Activated naive CD8-positive, alpha-beta T cell treated with anti-CD3 and anti-CD28 coated beads, Interleukin-2, amount 50 U/mL, for 16 hours (primary cell): ENCODE measurements at places on chromosomes 11 and 22.

- no peak for DNase-seq
Observed at GRCh38 chr22:35065796-35066218, at the start of gene ISX. ISX (plus strand) TSS chr22:35066158; CDS start chr22:35067088, 930 bp downstream.

DNA sequence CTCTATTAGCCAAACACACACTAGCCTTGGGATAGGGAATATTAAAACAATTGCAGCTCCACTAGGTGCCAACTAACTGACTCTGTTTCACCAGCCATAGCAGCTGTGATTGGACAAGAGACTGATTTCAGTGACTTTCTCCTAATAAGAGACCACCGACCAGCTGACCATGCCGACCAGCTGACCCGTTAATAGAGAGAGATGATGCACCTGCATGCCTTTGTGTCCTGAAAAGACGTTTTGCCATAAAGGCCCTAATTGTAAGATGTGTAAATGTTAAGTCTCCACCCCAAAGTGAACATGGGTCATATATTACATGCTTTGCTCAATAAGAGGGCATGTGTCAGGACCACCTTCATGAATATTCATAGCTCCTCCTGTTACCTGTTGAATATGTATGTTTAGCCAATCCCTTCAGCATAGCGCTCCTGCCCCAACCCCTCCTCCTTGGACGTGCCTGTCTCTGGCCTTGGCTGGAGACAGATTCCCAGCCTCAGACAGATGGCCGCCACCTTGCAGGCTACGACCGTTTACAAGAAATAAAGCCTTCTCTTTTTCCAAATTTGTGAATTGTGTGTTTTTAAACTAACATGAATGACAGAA lies 1.3 kb upstream of the NADSYN1 start:
- no peak for DNase-seq

GRCh38 chr22:36759481-36760159 lies 16.3 kb downstream of the IFT27 start:
- DNase-seq = no peak

DNA sequence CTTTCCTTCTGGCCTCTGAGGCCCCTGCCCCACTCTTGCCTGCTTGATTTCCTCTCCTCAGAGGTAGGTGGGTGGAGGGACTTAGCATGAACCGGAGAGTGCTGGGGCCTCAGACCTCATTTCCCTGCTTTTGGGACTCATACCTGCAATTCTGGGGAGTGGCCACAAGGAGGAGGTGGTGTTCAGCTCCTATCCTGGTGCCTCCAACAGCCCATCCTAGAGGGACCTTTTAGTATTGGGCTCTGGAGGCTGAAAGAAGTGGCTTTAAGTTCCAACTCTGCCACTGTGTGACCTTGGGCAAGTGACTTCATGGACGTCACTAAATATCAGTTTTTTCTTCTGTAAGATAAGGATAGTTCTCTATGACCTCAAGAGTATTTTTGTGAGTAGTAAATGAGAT lies 98.6 kb downstream of the KIAA1671 start:
- no peak for DNase-seq

DNA sequence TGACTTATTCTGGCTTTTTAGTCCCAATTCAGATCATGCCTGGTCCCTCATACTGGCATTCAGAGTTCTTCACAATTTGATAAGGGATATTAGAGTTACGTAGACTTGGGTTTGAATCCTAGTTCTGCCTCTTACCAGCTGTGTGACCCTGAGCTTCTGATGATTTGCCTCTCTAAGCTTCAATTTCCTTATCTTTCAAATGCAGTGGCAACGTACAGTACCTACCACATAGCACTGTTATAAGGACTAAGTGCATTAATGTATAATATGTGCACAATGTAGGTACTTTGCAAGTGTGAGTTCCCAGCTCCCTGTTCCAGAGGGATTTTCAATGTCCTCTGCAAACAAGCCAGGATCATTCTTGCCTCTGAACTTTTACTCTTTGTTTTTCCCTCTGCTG lies 7.3 kb downstream of the RHOG start:
- DNase-seq = no peak

GRCh38 chr22:26086359-26086758 lies 82.9 kb upstream of the SEZ6L start:
- DNase-seq = no peak

DNA sequence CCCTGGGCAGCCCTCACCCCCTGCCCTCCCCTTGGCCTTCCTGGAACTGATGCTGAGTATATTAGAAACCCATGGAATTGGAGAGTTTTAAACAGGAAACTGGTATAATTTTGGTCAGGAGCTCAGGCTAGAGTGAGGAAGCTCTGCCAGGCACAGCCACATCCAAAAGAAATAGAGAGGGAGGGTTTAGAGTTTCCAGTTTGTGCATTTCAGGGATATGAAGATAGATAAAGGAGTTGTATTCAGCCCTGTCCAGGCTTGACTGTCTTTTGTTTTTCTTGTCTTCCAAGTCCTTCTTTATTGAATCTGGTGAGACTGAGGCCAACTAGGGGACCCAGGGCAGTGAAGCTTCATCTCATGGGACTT lies 71.8 kb downstream of the TSPAN18 start:
- DNase-seq = no peak

GRCh38 chr11:111833524-111833923 lies 37.9 kb downstream of the ALG9 start:
- no peak for DNase-seq

DNA sequence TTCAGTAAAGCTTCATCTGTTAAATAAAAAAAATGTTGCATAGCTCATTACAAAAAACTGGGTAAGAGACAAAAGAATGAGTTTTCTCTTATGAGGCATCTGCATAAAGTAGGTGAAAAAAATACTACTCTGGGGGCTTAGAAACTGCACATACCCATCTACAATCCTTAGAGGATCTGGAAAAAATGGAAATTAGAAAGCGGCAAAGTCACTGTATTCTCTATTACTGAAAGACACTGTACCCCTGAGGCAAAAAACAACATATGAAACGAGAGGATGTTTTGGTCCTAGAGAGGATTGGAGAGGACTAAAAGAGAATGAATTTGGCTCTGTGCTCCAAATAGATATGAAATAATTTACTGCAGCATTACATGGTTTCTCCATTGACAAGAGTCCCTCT lies 206.7 kb upstream of the PITPNB start:
- DNase-seq = no peak

GRCh38 chr22:31585161-31585859 lies 76.7 kb downstream of the PISD start:
- no peak for DNase-seq

DNA sequence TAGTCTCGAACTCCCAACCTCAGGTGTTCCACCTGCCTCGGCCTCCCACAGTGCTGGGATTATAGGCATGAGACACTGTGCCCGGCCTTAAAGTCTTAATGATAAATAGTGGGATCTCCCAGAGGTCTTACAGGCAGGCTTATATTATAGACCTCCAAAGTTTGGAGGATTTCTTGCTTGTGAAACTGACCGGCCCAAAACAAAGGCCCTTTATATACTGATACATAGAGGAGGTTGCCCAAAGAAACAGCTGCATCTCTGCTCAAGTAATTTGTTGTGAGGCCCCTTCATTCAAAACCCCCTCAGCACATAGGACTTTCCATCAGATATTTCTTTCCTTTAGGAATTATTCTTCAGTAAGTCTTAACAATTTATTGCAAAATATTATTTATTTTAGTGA lies 27.4 kb upstream of the RDX start:
- no peak for DNase-seq

DNA sequence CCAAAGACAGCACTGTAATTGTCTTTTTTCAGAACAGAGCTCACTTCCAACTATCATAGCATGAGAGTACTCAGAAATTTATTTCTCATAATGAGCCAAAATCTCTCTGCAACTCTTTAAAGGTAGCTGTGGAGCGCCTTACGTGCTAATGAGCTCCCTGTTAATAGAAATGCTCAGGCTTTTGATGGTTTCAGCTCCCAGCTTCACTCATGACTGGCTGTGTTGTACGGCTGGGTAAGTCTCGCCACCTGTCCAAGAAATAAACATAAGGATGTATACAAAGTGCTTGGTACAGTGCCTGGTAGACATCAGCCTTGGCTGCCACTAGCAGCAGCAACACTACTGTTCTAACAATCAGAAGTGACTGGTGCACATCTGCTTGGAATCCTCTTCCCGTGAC lies 109.4 kb downstream of the LDLRAD3 start:
- no peak for DNase-seq

- no peak for DNase-seq
Observed at GRCh38 chr11:116869610-116870009, 32.2 kb upstream of the APOA1 start.

DNA sequence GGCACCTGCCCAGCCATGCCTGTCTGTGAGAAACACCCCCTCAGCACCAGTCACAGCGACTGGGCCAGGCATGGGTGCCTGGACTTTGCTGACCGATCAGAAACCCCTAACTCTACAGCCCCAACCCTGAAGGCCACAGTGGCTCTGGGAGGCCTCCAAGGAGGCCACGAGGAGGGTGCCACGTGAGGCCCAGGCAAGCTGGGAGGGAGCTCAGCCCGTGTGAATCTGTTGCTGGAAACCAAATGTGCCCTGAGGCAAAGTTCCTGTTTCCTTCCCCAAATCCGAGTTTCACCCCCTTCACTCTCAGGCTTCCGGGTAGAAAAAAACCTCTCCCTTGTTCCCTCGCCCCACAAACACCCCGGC lies 1.3 kb downstream of the UNC93B1 start:
- no peak for DNase-seq

GRCh38 chr11:62504158-62504973 lies 42.2 kb downstream of the AHNAK start:
- no peak for DNase-seq

DNA sequence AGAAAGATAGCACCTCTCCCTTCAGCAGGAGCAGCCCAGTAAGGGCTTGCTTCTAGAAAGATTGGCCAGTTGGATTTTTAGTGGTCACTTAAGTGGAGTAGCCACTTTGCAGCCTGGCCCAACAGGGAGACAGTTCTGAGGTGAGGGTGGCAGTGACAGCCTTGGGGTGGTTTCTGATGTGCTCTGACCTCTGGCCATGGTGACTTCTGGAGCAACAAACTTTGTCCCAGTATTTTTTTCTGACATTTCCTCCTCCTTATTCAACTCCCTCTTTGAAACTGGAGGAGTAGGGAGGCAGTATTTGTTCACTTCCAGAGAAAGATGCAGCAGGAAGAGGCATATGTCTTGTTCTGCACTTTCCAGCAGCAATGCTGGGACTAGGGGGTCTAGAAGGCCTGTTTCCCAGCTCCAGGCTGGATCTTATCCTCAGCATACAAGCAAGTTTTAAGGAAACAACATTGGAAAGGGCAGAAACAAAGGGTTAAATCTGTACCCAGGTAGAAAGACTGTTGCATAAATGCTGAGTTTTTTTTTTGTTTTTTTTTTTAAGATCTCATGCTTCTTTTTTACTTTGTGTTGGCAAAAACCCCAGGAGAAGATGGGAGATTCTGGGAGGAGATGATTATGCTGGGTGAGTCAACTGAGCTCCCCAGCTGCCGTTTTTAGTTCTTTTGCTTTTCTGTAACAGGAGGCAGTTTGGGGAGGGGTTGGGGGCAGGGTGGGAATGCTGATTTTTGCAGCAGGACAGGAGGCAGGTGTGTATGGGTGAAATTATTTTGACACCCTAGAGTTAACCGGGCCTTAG lies 37.2 kb downstream of the RCOR2 start:
- no peak for DNase-seq

GRCh38 chr11:43913829-43914380 lies 28.5 kb upstream of the C11orf96 start:
- no peak for DNase-seq
